ENCODE measurements at places on chromosomes 1 and 21. TPM values are rescaled to one million over a fixed set of nuclear protein-coding genes. Genes with fewer than 3 reads are reported as not detected.

DNA sequence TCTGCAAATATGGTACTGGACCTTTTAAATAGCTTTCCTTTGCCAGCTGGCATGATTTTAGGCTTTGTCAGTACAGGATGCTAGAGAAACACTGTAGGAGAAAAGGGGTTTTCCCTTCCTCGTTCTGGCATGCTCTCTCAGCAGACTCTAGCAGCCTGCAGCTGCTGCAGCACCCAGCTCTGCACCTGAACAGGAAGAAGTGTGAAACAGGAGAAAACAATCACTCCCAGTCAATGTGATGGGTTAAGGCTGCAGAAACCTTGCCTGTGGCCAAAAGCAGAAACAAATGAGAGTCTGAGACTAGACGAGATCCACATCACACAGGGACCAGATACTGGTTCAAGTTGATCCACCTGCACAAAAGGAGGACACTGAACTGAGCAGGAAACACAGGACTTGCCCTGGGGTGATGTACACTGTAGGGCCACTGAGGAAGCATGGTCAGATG, 21.2 kb downstream of the OVGP1 start:
- no peak overlapping the region for H3K27ac ChIP-seq
- H3K27me3 ChIP-seq = no peaks in the 10 kb centered on the region
- DNase-seq = no peak
- no peak overlapping the region for H3K4me3 ChIP-seq

The ADARB1 gene
- polyA plus RNA-seq = 0.92 TPM

- H3K4me1 ChIP-seq = no peaks in the 10 kb centered on the region
- H3K27ac ChIP-seq = peak overlapping the region; percentile 32
- no peak overlapping the region for H3K4me3 ChIP-seq
- H3K36me3 ChIP-seq = no peaks in the 10 kb centered on the region
Observed at GRCh38 chr1:215544566-215544965, 22.5 kb upstream of the KCTD3 start.

DNA sequence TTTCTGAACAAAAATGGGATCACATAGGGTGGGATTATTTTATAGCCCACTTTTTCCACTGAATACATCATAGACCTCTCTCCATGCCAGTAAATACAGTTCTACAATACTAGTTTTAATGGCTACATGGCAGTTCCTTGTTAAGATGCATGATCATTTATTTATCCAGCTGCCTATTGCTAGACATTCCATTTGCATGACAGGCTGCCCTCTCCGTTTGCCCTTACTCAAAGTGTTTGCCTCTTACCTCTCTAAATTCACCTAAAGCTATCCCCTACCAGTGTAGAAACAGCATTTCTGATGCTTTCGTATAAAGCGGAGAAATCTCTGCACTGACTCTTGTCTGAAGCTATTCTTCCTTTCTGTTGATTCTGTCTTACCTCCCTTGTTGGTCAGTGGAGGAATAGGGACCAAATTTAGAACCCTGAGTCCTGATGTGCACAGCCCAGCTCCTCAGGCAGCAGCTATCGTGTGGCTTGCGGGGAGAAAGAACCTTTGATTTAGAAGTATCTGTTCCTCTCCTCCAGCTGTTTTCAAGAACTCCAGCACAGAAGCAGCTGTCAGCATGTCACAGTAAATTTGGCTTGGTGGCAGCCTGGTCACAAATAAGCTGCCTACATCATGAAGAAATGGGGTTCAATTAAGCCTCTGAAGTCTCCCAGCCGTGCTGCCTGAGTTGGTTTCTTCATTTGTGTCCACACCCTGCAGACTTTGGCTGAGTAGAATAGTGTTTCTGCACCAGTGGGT, 337.3 kb downstream of the PRDM2 start:
- no peaks in the 10 kb centered on the region for H3K36me3 ChIP-seq
- no peak overlapping the region for H3K4me3 ChIP-seq
- no peak for DNase-seq
- no peak overlapping the region for H3K27ac ChIP-seq

- H3K4me1 ChIP-seq = no peaks in the 10 kb centered on the region
- no peaks in the 10 kb centered on the region for H3K36me3 ChIP-seq
- no peak overlapping the region for H3K27ac ChIP-seq
- H3K27me3 ChIP-seq = no peaks in the 10 kb centered on the region
Observed at GRCh38 chr1:219088778-219089557, 84.7 kb upstream of the LYPLAL1 start.

The SPATA1 gene
- not detected for polyA plus RNA-seq

DNA sequence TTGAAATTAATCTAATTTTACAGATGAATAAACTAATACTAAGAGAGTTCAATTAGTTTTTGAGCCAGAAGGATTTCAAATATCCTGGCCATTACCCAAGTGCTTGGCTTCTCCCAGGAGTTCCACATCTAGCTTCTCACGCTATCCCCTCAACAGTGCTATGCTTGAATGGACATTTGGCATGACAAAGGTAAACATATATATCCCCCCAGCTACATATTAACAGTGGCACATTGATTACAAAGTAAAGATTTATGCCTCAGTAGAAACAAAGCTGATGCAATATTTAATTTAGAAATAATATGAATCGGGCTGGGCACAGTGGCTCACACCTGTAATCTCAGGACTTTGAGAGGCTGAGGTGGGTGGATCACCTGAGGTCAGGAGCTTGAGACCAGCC, 434.6 kb upstream of the PRMT6 start:
- H3K36me3 ChIP-seq = no peaks in the 10 kb centered on the region
- H3K4me1 ChIP-seq = peaks cover 4% of the 10 kb centered on the region
- DNase-seq = no peak
- H3K27ac ChIP-seq = no peak overlapping the region
- no peaks in the 10 kb centered on the region for H3K27me3 ChIP-seq
- H3K4me3 ChIP-seq = no peak overlapping the region

DNA sequence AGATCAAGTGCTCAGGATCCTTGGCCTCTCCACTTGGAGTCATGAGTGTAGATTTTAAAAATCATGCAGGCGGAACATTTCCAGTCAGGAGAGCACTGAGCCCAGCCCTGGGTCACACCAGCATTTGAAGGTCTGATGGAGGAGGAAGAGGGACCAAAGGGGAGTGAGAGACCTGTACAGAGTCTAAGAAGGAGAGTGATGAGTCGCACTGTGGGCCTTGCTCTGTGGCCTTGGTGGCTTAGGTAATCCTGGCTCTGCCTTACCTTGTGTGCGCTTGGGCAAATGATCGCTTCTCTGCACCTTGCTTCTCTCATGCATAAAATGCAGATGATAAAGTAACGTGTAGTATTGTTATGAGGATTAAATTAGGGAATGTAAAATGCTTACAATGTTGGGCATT, 225.3 kb downstream of the SDCCAG8 start:
- H3K27ac ChIP-seq = no peak overlapping the region
- no peaks in the 10 kb centered on the region for H3K27me3 ChIP-seq
- DNase-seq = no peak
- H3K36me3 ChIP-seq = no peaks in the 10 kb centered on the region
- no peak overlapping the region for H3K4me3 ChIP-seq

DNA sequence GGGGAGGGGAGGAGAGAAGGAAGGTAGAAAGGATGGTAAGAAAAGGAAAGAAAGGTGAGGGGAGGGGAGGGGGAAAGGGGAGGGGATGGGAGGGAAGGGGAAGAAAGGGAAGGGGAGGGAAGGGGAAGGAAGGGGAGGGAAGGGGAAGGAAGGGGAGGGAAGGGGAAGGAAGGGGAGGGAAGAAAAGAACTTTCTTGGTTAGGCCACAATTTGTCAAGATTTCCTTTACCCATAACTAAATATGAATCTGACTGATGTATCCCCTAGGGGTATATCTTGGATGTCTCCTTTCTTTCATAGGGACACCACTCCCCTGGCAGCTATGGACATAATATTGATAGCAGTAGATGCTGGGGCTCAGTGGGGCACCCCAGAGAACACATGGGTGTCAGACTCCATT, 54.4 kb upstream of the PRELP start:
- no peaks in the 10 kb centered on the region for H3K36me3 ChIP-seq
- H3K4me3 ChIP-seq = no peak overlapping the region
- no peak for DNase-seq
- H3K4me1 ChIP-seq = no peaks in the 10 kb centered on the region
- no peaks in the 10 kb centered on the region for H3K27me3 ChIP-seq
- H3K27ac ChIP-seq = no peak overlapping the region

GRCh38 chr1:174028495-174028894, 6.3 kb upstream of the RC3H1 start:
- H3K27ac ChIP-seq = no peak overlapping the region
- no peak for DNase-seq
- no peak overlapping the region for H3K4me3 ChIP-seq
- no peaks in the 10 kb centered on the region for H3K36me3 ChIP-seq
- no peaks in the 10 kb centered on the region for H3K27me3 ChIP-seq

DNA sequence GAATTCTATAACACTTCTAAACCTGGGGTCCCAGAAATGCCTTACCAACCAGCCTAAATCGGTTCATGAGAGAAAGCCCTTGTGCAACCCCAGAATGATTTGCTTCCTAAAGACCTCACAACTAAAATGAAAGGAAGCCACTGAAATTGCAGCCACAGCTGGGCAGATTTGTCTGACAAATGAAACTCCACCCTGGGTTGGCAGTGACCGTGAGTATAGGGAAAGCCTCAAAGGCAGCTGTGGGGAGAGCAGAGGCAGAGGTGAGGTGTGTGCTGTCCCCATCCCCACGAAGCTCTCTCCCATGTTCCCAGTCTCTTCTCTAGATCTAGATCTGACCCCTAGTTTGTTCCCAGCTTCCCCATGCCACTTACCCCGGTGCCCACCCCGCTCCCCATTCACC, 23.1 kb downstream of the RHBDL2 start:
- no peak overlapping the region for H3K27ac ChIP-seq
- H3K4me1 ChIP-seq = no peaks in the 10 kb centered on the region
- no peaks in the 10 kb centered on the region for H3K27me3 ChIP-seq
- DNase-seq = no peak
- H3K36me3 ChIP-seq = no peaks in the 10 kb centered on the region
- H3K4me3 ChIP-seq = no peak overlapping the region

DNA sequence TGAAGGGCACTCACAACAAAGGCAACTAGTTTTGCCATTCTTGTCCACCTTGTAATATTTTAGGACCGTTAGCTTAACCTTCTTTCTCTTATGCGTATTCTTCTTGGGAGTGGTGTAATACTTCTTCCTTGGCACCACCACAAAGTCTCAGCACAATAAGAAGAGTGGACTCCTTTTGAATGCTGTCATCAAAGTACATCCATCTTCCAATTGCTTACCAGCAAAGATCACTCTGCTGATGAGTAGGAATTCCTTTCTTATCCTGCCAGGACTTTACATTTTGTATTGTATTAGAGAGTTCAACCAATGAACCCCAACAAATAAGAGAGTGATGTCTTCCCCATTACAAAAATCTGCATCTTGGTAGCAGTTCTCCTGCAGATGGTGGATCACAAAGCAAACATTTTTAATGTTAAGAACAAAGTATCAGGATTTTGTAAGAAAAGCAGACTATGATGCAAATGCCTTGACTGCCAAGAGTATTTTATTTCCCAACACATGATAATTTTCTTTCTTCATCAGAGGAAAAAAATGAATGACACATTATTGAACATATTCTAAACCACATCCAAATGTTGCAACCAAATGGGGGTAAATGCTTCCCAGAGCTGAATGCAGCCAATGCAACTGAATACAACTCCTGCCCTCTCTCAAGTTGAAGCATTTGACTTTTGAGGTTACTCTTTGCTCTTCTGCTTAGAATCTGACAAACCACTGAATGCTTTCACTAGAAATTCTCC, 5.1 kb upstream of the ARNT start:
- H3K36me3 ChIP-seq = no peaks in the 10 kb centered on the region
- DNase-seq = no peak
- peak overlapping the region; percentile 6 for H3K27ac ChIP-seq
- no peak overlapping the region for H3K4me3 ChIP-seq
- no peaks in the 10 kb centered on the region for H3K27me3 ChIP-seq

The FAM110D gene
- 0.60 TPM for polyA plus RNA-seq

The KRTCAP2 gene
- 114 TPM for polyA plus RNA-seq

GRCh38 chr1:208231881-208232661, 12.1 kb downstream of the PLXNA2 start:
- H3K4me1 ChIP-seq = peaks cover 88% of the 10 kb centered on the region
- H3K27ac ChIP-seq = peak overlapping the region; percentile 70
- H3K27me3 ChIP-seq = no peaks in the 10 kb centered on the region
- no peak for DNase-seq

All from sigmoid colon (tissue), 7 donors.